ENCODE measurements at places on chromosomes 3 and 15.

DNA sequence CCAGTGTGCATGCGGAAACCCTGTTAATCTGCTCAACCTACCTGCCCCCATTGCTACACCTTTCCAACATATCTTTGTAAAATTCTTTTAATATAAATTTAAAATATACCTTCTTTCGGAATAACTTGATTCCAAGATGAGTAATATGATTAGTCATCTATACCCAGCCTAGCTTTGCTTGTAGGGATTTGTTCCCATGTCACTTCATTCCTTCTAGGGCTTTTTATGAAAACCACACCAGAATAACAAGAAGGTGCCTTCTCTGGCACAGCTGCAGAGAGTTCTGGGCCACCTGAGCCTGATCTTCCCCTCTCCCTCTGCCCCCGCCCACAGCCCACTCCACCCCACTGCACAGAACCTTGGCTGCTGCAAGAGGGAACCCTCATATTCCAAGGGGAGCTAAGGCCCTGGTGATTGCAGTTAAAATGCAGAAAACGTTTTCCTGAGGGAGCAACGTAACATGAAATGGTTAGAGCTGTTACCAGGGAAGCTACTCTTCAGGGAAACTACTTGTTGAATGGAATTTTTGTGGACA lies 38.6 kb upstream of the HACD2 start:
- peak; percentile 47 for DNase-seq
- H3K36me3 ChIP-seq, result peaks cover 29% of the 10 kb centered on the region
- no peaks in the 10 kb centered on the region for H3K27me3 ChIP-seq

DNA sequence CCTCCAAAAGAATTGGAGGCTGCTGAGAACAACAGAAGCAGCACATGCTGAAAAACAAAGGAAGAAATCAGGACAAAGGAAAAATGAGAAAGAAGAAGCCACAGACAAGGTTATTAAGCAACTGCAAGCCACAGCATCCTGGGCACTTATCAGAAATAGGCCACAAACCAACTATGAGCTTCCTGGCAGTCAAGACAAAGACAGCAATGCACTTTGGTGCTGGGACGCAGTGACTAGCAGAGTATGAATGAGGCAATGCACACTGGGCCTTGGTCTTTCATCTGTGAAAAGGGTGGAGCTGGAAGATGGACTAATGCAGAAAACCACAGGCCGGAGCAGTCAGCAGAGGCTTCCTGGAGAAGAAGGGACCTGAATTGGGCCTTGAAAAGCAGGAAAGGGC lies 56.0 kb upstream of the LINGO1 start:
- no peaks in the 10 kb centered on the region for H3K27me3 ChIP-seq
- DNase-seq, result peak; percentile 5
- H3K4me1 ChIP-seq, result no peaks in the 10 kb centered on the region
- H3K36me3 ChIP-seq, result no peaks in the 10 kb centered on the region
- no peak overlapping the region for H3K4me3 ChIP-seq

DNA sequence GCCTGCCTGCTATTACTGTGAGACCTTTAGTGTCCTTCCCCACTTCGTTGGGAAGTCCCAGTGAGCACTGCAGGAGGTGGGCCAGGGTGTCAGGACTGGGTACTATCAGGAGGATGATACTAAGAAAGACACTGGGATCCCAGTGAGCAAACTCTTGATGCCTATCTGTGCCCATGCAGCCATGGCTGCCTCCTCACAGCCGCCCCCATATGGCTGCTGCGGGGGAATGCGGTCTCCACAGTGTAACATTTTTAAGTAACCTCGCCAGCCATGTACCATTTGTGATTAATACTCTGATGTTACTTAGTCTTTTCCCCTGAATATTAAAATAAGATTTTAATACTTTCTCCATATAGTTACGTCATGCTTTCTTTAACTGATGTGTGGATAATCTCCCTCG lies 312.2 kb downstream of the RYR3 start:
- no peaks in the 10 kb centered on the region for H3K36me3 ChIP-seq
- no peaks in the 10 kb centered on the region for H3K4me1 ChIP-seq
- H3K4me3 ChIP-seq, result no peak overlapping the region
- no peak overlapping the region for H3K27ac ChIP-seq
- H3K27me3 ChIP-seq, result no peaks in the 10 kb centered on the region

GRCh38 chr3:43649365-43649968 lies 27.7 kb upstream of the ANO10 start:
- DNase-seq, result no peak
- H3K27ac ChIP-seq, result no peak overlapping the region
- no peak overlapping the region for H3K4me3 ChIP-seq
- no peaks in the 10 kb centered on the region for H3K36me3 ChIP-seq
- no peaks in the 10 kb centered on the region for H3K27me3 ChIP-seq

- no peak overlapping the region for H3K4me3 ChIP-seq
- DNase-seq, result no peak
- H3K27me3 ChIP-seq, result peaks cover 2% of the 10 kb centered on the region
- H3K27ac ChIP-seq, result no peak overlapping the region
Measured at GRCh38 chr3:44899683-44900367, 25.4 kb downstream of the TGM4 start.

- DNase-seq, result no peak
- H3K27ac ChIP-seq, result no peak overlapping the region
- no peak overlapping the region for H3K4me3 ChIP-seq
Measured at GRCh38 chr15:90579213-90579612, 49.5 kb downstream of the CRTC3 start.

All from fibroblast of lung (primary cell).